ENCODE measurements at places on chromosomes 6 and 20.

GRCh38 chr20:6685181-6685582 lies 82.3 kb upstream of the BMP2 start:
- no peak for DNase-seq

DNA sequence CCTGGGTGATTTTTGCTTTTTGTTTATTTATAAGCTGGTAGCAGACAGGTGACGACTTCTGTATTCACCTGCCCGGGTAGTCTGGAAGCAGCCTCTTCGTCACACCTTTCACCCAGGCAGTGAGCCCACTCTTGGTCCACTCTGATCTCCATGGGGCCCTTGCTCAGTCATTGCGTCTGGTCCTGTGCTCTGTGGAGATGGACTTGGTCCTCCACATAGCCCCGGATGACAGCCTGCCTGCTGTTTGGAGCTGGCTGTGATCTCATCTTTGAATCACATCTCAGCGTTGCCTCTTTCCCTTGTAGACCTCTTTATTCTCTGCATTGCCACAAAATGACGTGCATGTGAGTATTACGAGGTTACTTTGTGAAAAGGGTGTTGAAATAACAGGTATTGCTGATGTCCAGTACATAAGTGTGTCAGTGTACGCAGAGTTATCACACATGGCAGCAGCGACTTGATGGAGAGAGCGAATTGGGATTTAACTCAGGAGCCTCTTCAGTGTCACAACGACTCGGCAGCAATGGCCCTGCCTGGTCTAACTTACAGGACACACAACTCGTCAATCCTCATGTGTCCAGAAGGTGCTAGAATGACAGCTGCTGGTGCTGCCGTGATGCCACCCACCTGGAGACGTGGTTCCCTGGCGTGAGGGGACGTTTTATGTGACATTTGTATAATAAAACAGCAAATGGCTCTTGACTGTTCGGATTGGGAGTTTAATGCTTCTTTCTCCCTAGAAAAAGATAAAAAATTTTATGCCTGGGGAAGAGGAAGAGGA lies 24.2 kb upstream of the FRMD1 start:
- DNase-seq, result no peak

DNA sequence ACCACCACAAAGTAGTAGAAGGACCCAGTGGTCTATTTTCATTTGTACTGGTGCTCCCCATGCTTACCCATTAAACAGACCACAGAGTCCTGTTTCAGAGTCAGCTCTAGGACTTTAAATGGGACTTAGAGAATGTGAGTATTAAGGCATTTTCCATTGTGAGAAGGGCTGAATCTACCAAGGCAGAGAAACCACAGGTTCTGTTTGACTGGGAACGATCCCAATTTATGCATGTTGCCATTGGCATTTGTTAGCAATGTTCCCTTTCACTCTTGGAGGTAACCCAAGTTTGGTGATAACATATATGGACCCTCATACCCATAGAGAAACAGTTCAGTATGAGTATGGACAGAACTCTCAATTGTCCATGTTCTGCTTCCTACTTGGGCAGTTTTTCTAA lies 672.8 kb downstream of the KIF16B start:
- DNase-seq, result no peak

- peak; percentile 48 for DNase-seq
Observed at GRCh38 chr6:593139-593906, 63.6 kb downstream of the HUS1B start.

- no peak for DNase-seq
Observed at GRCh38 chr20:52457826-52458225, 266.2 kb upstream of the ZFP64 start.

DNA sequence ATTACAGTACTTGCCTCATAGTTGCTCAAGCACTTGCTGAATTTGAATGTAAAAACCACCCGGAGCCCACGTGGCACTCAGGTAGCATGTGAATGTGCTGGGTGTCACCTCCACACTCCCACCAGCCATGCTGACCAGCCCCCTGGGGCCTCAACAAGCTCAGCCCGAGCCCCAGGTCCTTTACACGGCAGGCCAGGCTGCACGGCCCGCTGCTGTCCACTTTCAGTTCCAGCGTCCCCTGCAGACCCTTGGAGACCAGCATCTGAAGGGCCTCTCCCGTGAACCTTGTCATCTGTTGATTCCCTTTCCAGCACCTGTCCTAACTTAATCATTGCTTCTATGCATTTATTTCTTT lies 33.3 kb upstream of the ZBP1 start:
- DNase-seq, result no peak

GRCh38 chr6:70110126-70111022 lies 192.5 kb downstream of the COL9A1 start:
- DNase-seq, result no peak

DNA sequence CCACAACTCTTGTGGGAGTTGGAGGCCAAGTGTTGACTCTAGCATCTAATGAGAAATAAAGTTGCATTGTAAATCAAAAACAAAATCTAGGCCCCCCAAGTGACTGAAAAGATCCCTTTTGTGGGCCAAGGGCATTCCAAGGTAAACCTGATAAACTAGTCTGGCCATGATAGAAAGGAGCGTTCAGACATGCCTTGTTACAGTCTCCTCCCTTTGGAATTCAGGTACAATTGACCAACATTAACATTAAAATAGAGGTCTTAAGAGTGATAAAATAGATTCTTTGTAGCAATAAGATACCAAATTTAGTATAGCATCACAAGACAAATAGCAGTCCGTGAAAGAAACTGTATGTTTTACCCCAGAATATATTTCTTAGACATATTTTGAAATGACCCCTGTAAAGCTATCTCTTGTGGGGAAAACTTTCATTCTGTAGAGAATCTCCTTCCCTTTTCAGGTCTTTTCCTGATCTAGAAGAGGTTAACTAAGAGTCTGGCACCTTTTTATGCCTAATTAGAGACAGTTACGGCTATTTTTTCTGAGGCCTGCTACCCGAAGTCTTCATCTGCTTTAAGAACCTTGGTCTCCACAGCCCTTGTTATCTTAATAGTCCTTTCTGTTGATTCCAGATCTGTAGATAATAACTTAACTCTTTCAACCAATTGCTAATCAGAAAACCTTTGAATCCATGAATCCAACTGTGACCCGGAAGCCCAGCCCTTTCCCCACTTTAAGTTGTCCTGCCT lies 495.4 kb upstream of the MMS22L start:
- DNase-seq, result no peak

DNA sequence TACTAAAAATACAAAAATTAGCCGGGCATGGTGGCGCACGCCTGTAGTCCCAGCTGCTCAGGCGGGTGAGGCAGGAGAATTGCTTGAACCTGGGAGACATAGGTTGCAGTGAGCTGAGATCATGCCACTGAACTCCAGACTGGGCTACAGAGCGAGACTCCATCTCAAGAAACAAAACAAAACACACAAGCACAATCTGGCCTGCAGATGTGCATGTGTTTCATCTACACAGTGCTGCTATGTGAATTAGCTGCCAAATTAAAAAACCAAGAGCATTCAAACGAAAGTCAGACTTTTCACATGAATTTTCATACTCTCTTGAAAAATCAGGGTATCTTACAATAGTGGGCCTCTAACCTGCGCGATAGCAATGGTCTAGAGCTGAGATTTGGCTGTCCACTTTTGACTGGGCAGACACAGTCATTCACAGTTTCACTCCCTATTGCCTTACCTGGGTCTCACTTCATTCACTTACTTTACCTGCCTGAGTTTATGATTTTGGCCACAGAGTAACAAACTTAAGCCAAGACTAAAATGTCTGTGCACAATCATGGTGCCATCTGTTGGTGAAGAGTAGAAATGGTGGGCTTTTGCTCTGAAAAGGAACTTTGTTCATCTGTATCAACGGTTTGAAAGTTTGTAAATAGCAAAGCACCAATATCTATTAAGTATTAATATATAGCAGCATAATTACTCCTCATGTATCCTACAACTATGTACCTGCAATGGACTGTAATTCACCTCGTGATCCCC lies 138.5 kb upstream of the UST start:
- DNase-seq, result no peak

GRCh38 chr6:115468272-115469005 lies 592.3 kb downstream of the FRK start:
- no peak for DNase-seq

- no peak for DNase-seq
Observed at GRCh38 chr6:22036699-22037098, 260.1 kb downstream of the PRL start.

GRCh38 chr20:38119446-38119845 lies 45.6 kb downstream of the TGM2 start:
- no peak for DNase-seq

- DNase-seq, result no peak
Observed at GRCh38 chr6:72636786-72637185, 14.9 kb downstream of the KCNQ5 start.

- DNase-seq, result no peak
Observed at GRCh38 chr20:235891-236290, 8.8 kb downstream of the DEFB129 start.

GRCh38 chr20:5642155-5642981 lies 107.8 kb upstream of the SHLD1 start:
- no peak for DNase-seq

GRCh38 chr6:150456466-150456865 lies 87.7 kb downstream of the IYD start:
- DNase-seq, result no peak

DNA sequence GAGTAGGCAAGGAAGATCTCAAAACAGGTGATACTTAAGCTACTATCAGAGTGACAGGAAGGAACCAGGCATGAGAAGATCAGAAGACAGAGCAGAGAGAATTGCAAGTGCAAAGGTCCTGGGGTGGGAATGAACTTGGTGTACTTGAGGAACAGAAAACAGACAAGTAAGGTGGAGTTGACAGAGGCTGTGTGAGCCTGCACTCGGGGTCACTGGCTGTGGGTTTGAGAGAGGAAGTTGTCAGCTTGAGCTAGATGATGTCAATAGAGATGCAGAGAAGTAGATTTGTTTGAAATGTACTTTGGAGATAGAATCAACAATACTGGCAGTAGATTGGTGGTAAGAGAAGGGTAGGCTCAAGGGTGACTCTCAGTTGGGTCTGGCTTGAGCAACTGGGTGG lies 209.5 kb downstream of the CLIC5 start:
- DNase-seq, result no peak

GRCh38 chr6:152232501-152233151 lies 404.5 kb downstream of the SYNE1 start:
- no peak for DNase-seq

DNA sequence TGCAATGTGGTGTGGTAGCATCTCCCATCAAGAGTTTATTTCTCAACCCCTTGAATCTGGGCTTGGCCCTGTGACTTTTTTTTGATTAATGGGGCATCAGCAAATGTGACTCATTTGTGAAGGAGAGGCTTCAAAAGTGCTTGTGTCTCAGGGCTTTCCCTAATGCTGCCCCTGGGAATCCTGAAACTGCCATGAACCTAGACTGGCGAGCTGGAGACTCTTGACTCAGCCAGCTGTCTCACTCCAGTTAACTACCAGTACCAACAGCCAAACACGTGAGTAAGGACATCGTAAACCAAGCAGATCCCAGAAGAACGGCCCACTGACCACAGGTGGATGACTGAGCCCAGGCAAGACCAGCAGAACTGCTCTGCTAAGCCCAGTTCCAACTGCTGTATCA lies 72.8 kb upstream of the ADTRP start:
- no peak for DNase-seq

GRCh38 chr6:25918083-25918683 lies 12.3 kb downstream of the SLC17A2 start:
- DNase-seq, result no peak

GRCh38 chr6:157865249-157865648 lies 42.2 kb downstream of the SNX9 start:
- DNase-seq, result no peak

GRCh38 chr6:148211777-148212324 lies 130.8 kb upstream of the SASH1 start:
- no peak for DNase-seq

GRCh38 chr6:56984361-56984760 lies 29.5 kb downstream of the BEND6 start:
- no peak for DNase-seq

GRCh38 chr6:91669154-91669870 lies 1082.4 kb upstream of the MAP3K7 start:
- no peak for DNase-seq

- DNase-seq, result no peak
Observed at GRCh38 chr20:41082306-41082705, 53.7 kb downstream of the TOP1 start.

GRCh38 chr6:157096522-157096921 lies 226.8 kb downstream of the TMEM242 start:
- no peak for DNase-seq

DNA sequence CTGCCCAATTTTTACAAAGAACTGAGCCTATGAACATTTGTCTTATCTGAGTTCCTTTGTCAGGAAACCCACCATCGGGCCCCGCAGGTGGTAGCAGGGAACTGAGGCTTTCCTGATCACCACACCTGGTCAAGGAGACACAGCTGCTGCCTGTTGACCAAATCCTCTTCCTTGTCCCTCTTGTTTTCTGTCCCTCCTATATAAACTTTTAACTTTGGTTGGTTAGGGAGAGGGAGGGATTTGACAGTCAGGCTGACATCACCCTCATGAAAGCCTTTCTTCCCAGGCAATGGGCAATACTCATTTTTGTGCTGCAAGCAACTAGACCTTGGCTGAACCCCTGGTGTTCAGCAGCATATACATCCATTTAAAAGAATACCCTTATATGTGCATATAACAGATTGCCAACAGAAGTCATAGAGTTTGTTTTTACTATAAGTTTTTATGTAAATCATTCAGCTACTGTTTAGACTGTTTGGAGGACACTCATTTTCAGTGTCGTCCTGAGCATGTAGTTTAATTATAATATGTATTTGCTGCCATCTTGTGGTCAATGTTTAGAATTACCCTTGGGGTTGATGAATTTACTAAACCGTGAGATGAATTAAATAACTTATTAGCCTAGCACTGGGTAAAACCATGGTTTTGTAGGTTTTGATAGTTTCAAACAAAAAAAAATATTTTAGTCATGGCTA lies 17.0 kb downstream of the CRISP1 start:
- DNase-seq, result peak; percentile 13

GRCh38 chr6:25442898-25443297 lies 163.7 kb downstream of the CARMIL1 start:
- DNase-seq, result no peak

- DNase-seq, result no peak
Observed at GRCh38 chr6:156654919-156655918, 122.0 kb upstream of the ARID1B start.

DNA sequence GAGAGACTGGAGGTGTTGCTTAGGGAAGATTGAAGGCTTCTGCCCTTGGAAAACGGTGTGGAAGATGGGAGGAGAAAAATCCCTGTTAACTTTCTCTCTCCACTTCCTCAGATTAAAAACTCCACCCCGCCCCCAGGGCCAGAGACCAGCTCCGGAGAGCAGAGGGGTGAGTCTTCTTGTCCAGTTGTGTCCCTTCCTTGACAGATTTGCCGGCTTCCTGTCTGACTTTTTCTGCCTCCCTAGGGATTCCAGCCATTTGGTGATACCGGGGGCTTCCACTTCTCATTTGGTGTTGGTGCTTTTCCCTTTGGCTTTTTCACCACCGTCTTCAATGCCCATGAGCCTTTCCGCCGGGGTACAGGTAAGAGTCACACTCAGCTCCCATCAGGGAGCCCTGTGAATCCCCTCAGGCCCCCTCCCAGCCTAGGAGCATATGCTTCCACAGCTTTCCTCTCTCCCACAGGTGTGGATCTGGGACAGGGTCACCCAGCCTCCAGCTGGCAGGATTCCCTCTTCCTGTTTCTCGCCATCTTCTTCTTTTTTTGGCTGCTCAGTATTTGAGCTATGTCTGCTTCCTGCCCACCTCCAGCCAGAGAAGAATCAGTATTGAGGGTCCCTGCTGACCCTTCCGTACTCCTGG lies 1.7 kb downstream of the RNF5 start:
- DNase-seq, result no peak

All from naive B cell (primary cell).